Muscle of back (tissue), 13 donors: ENCODE measurements at places on chromosomes 7 and 10. TPM values are rescaled to one million over a fixed set of nuclear protein-coding genes. Genes with fewer than 3 reads are reported as not detected.

DNA sequence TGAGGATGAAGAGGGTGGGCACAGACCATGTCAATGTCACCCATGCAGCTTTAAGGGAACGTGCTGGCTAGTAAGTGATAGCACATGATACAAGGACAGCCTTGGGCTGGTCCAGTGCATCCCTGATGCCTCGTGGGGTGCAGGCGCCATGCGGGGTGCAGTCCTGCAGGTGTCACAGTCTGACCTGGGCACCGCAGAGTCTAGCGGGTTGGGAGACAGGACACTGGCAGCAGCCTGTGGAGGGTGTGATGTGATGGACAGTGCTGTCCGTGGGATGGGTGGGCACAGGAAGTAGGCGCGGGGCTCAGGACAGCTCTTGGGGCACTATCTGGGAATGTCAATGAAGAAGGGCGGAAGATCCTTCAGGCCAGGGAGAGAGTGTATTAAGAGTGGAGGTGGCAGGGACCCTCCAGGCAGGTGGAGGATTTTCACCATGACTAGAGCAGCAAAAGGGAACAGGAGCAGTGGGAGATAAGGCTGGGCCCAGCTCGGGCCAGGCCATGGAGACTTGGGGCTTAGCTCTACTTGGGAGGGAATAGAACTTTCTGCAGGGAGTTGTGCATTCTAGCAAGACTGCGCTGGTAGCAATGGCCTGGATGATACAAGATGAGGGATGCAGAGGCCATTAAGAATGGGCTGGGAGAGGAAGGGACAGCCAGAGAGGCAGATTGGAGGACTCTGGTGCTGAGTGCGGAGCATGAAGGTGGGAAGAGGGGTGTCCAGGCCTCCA, 122.5 kb downstream of the PTPN20 start:
- no peak for DNase-seq

DNA sequence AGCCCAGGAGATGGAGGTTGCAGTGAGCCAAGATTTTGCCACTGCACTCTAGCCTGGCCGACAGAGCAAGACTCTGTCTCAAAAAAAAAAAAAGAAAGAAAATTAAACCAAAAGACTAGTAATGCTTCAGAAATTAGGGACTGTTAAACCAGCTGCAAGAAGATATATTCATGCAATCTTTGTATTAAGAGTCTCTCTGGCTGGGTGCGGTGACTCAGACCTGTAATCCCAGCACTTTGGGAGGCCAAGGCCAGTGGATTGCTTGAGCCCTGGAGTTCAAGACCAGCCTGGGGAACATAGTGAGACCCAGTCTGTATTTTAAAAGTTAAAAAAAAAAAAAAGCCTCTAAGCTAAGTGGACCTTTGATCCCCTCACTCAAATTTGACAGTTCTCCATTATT, 2.5 kb upstream of the HNRNPF start:
- DNase-seq = no peak

- DNase-seq = no peak
These were observed 50.7 kb upstream of the SVIL start for GRCh38 chr10:29685506-29685905.

AKR1D1 gene
- polyA plus RNA-seq = 0.14 TPM

CALML3 gene
- 0.49 TPM for polyA plus RNA-seq
